Fibroblast of the aortic adventitia (primary cell): ENCODE measurements at places on chromosomes 3 and 15. TPM values are rescaled to one million over a fixed set of nuclear protein-coding genes. Genes with fewer than 3 reads are reported as not detected.

Gene SCN11A
- under 0.01 and 0.25 TPM in 2 replicates for total RNA-seq

Gene SH2D7
- not detected in 2 replicates for total RNA-seq

Gene IL5RA
- total RNA-seq, result 0.08 TPM in 1 of 2 replicates, not detected in the other

Gene HESX1
- total RNA-seq, result 0.81 and 2.4 TPM in 2 replicates

Gene MST1
- 2.9 and 4.7 TPM in 2 replicates for total RNA-seq

Gene TYRO3
- 8.0 and 20.2 TPM in 2 replicates for total RNA-seq

Gene TM4SF4
- total RNA-seq, result 0.45 TPM in 1 of 2 replicates, not detected in the other
